Cardiac muscle cell (in vitro differentiated cells and primary cell): ENCODE measurements at places on chromosomes 1 and 21.

DNA sequence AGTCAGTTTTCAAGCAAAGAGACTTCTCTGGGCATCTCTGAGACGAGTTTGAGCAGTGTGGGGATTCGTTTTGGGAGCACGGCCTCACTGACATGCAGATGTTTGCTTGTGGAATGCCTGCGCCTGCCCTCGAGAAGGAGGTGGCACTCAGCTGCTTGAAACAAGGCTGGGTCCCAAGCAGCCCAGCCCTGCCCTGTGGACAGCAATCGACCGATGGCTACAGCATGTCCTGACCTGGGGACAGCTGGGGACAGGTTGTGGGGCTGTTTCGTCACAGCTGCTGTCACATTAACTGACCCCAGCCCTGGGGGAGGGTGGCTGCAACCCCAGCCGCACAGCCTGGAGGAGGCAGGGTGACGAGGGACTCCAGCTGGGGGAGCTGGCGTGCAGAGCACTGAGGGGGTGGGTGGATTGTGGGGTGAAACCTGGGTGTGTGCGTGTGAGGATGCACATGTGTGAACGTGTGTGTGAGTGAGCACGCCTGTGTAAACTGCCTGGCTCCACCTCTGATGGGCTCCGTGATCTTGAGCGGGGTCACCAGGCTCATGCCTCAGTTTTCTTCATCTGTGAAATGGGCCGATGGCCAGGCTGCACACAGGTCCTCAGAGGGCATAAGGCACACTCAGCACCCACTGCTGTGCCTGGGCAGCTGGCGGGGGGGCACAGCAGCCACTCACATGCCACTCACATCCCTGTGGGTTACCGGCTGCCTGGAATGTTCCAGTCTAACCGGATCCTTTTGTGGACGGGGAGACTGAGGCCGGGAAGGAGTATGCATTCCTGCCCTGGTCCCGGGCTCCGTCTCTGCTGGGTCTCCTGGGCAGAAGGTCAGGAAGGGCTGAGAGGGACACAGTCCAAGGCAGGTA is 49.3 kb downstream of the COL18A1 start:
- DNase-seq, result no peak
- no peak overlapping the region for H3K4me3 ChIP-seq
- H3K27me3 ChIP-seq, result no peaks in the 10 kb centered on the region
- no peaks in the 10 kb centered on the region for H3K36me3 ChIP-seq

DNA sequence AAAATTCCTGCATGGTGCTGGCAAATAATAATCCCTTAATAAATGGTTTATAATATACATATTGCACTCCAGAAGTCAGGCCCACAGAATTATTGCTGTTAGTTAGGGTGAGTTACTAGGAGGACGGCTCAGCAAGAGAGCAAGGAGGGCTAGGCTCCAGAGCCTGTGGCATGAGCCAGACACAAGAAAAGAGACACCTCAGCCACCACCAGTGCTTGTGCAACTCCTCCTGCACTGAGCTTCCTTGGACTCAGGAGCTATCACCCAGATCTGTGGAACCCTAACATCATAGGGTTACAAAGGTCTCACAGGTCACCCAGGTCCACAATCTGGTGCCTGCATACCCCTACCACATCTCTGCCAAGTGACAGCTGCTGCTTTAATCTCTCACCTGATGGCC is 12.8 kb upstream of the LRRC8D start:
- H3K36me3 ChIP-seq, result no peaks in the 10 kb centered on the region
- no peak overlapping the region for H3K27ac ChIP-seq
- no peak for DNase-seq
- H3K4me1 ChIP-seq, result no peaks in the 10 kb centered on the region
- no peaks in the 10 kb centered on the region for H3K27me3 ChIP-seq
- no peak overlapping the region for H3K4me3 ChIP-seq

DNA sequence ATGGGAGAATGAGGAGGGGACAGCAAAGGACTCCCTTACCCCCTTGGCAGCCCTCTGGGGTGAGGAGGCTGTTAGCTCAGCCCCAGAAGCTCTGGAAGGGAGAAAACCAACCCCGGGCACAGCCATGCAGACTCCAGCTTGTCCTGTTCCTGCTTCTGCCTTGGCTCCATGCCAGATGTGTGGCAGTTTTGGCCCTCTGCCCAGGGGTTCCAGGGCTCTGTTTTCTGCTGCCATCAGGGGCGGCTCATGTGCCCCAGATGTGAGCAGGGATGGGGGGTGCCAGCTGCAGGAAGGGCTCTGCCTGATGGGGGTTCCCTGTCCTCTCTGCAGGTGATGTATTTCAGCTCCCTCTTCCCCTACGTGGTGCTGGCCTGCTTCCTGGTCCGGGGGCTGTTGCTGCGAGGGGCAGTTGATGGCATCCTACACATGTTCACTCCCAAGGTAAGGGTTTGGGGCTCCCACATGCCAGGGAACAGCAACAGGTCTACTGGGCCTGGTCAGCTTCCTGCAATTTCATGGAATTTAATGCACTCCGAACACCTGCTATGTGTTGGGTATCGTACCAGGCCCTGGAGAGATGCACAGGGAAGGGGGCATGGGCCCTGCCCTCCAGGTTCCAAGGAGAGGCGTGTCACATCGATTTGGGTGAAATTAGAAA is 26.1 kb downstream of the SLC6A17 start:
- DNase-seq, result peak; percentile 34
- peaks cover 4% of the 10 kb centered on the region for H3K27me3 ChIP-seq
- peaks cover 4% of the 10 kb centered on the region for H3K4me1 ChIP-seq
- H3K36me3 ChIP-seq, result no peaks in the 10 kb centered on the region

GRCh38 chr1:214603819-214604252 is 841 bp downstream of the CENPF start:
- no peaks in the 10 kb centered on the region for H3K27me3 ChIP-seq
- H3K27ac ChIP-seq, result no peak overlapping the region
- no peak for DNase-seq
- no peaks in the 10 kb centered on the region for H3K36me3 ChIP-seq
- H3K4me3 ChIP-seq, result peak overlapping the region; percentile 59
- H3K4me1 ChIP-seq, result peaks cover 6% of the 10 kb centered on the region

DNA sequence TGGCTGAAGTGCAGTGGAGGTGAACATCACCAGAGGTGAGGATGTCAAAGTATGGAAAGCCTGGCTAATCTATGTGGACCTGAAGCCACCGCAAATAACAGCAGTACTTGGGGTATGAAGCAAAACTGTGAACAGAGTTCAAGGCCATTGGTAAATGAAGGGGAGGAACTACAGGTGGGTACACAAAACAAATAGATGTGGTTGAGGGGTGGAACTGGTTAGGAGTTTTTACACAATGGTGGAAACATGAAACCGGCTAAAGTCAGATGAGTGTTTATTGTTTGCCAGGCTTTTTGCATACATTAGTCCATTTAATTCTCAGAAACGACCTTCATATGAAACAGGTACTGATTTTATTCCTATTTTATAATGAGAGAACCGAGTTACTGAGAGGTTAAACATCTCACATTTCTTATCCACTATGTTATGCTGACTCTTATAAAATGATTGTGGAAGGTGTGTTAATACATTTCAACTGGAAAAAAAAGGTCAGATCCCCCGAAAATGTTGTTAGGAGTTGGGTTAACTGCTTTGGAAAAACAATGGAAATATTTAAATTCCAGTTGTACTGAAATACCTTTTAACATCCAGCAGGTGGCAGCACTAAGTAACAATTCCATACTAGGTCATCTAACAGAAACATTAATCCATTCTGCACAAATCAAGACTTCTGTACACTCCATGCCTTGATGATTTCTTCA is 44.3 kb upstream of the GTF2B start:
- H3K27ac ChIP-seq, result no peak overlapping the region
- H3K27me3 ChIP-seq, result no peaks in the 10 kb centered on the region
- H3K4me1 ChIP-seq, result no peaks in the 10 kb centered on the region
- H3K36me3 ChIP-seq, result peaks cover 25% of the 10 kb centered on the region
- DNase-seq, result peak; percentile 55
- H3K4me3 ChIP-seq, result no peak overlapping the region
